Right cardiac atrium (tissue), 5 donors: ENCODE measurements at places on chromosomes 7 and 10.

GRCh38 chr10:110353244-110354119, 48.8 kb upstream of the SMNDC1 start:
- DNase-seq, result no peak

DNA sequence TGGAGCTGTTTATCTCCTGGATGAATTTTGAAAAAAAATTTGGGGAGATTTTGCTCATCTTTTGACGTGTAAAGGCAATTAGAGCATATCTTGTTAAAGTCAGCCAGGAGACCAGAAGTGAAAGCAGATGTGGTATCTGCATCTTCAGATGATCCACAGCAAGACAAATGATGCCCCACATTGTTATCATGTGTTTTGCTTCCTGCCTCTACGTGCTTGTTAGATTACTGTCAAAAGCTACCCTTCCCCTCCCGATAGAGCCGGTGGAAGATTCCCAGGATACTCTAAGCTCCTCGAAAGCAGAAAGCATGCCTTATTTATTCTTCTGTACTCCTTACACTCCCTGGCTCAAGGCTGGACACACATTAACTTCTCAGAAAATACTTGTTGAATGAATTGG, 12.9 kb downstream of the COL17A1 start:
- DNase-seq, result no peak

GRCh38 chr10:133139551-133140065, 20.4 kb upstream of the KNDC1 start:
- peak; percentile 8 for DNase-seq

DNA sequence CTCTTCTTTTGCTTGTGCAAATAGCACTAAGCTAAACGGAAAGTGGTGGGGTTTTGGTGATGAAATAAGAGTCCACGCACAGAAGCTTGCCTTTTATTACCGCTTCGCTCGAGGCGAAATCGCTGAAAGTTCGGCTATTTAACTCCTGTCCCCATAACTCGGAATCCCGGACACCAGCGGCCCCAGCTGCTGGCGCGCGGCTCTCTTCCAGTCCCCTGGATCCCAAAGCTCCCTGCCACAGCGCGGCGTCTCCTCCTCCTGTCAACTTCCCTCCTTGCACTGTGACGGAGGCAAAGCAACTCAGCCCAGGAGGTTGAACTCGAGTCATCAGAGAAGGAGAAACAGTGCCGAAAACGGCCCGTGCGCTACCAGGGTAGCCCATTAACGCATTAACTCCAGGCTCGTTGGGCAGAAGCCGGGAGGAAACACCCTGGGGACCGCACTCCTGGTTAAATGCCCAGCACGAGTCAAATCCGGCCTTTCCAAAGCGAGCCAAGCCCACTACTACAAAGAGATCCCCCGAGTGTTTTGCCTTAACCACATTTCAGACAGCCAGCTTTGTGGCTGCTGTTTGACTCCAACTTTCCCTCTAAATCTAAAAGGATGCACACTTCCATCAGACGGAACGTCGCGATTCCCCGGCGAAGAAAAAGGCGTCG, 1.3 kb downstream of the SEMA3D start:
- peak; percentile 89 for DNase-seq

- no peak for DNase-seq
These were observed 126.5 kb downstream of the ICA1 start for GRCh38 chr7:8135417-8135816.

DNA sequence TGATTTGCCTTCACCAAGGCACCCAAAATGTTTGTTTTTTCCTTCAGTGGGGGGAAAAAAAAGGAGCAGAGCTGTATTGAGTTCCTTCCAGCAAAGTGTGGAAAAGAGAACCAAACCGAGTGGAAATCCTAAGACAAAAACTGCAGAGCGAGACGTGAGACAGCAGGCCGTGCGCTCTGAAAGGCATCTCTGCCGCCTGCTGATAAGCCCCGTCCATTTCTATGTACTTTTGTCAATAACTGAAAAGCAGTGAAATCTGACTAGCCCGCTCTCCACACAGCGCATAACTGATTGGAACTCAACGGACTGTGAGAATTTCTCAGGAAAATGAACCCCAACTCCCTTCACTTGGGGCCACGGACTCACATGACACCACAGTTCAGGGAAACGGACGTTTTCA, 83.2 kb downstream of the COBL start:
- no peak for DNase-seq

GRCh38 chr7:40969641-40970040, 733.2 kb downstream of the INHBA start:
- DNase-seq, result no peak

DNA sequence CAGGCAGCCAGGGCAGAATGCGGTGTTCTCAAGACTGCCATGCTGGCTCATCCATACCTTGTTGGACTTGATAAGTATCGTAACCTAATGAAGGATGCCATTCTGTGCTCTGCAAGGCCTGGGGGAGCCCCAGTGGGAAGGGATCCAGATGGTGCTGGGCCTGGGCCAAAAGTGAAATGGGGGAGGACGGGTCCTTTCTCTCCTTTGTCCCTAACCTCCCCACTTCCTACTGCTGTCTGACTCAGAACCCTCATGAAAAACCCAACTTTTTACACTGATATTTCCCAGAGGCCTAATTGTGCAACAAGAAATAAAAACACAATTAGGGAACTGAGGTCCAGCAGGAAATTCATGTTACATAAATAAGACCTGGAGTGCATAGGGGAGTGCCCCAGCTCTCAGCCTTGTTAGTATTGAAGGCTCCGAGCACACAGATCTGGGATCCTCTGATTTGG, 193.7 kb upstream of the SVIL start:
- DNase-seq, result no peak

- no peak for DNase-seq
These were observed 20.7 kb downstream of the MDFIC start for GRCh38 chr7:114942446-114943175.

DNA sequence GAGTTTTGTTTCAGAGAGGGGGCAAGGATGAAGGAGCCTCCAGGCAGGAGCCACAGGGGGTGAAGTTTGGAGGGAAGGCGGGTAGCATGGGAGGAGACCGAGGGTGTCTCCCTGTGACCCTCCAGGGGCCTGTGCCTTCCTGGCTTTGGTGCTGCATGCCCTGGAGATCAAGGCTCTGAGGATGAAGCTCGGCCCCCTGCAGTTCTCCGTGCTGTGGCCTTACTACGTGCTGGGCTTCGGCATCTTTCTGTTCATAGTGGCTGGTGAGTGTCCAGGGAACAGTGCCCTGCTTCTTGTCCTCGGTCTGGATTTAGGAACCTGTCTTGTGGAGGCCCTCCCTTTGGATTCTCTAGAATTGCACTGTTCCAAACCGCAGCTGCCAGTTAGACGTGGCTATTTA, 9.2 kb upstream of the ZSCAN25 start:
- DNase-seq, result no peak

DNA sequence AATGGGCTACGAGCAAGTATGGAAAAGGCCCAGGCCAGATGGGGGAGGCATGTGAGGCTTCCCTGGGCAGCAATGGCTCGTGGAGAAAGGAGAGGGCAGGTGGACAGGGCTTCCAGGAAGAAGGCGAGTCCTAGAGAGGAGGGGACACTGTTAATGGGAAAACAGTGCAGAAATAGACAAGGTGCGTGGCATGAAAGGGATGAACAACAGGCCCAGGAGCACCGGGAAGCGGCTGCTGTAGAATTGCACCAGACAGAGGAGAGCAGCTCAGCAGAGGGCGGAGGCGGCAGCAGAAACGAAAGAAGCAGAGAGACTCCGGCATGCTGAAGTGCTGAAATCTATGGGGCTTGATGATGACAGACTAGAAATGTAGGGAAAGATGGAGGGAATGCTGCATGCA, 102.1 kb downstream of the PIP4K2A start:
- no peak for DNase-seq

DNA sequence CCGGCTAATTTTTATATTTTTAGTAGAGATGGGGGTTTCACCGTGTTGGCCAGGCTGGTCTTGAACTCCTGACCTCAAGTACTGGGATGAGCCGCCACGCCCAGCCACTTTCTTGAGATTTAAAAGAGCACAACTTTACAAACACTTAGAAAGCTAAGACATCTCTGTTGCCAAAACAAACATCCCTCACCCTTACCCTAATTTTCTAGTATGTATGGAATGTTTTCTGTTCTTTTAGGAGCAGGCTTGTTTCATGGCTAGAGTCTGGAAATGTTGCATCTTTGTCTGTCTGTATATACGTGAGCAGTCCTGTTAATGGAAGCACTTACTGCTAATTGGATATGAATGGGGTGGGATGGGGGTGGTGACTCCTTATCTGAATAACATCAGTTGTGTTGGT, 2.9 kb downstream of the OLAH start:
- DNase-seq, result no peak

DNA sequence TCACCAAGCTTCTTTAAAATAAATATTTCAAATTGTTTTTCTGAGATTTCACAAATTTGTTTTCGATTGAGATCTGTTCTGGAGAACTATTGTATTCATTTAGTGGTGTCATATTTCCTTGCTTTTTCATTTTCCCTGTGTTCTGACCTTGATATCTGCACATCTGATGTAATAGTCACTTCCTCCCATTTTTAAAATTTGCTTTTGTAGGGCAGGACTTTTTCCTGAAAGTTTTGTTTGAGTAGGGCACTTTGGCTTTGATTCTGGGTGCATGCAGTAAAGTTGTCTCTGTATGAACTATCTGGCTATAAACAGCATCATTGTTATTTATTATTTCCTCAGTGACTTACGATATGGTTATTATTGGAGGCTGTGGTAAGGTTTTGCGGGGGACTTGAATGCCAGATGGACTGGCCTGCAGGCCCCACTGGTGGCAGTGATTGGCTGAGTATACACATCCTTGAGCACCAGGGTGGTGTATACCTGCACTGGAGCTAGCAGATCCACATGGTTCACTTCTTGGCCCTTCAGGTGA, 83.6 kb downstream of the CSTF2T start:
- no peak for DNase-seq

DNA sequence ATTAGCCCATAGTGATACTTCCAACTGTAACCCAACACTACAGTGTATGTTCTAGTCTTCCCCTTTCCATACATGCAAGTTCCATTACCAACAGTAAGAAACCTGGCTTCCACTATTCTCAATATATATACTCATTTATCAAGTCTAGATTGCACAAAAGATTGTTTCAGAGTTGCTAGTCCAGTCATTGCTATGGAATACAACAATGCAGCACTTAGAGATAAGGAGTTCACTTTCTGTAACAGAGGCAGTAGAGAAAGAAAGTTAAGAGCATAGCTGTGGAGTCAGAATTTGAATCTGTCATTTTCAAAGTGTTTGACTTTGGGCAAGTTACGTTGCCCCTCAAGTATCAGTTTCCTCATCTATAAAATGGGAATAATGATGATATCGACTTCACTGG, 90.1 kb downstream of the RTKN2 start:
- no peak for DNase-seq

GRCh38 chr7:128868624-128869137, 6.0 kb downstream of the ATP6V1F start:
- DNase-seq, result no peak

GRCh38 chr7:12712236-12712635, 24.8 kb downstream of the ARL4A start:
- no peak for DNase-seq

GRCh38 chr10:59538623-59539022, 171.0 kb downstream of the SLC16A9 start:
- DNase-seq, result no peak

DNA sequence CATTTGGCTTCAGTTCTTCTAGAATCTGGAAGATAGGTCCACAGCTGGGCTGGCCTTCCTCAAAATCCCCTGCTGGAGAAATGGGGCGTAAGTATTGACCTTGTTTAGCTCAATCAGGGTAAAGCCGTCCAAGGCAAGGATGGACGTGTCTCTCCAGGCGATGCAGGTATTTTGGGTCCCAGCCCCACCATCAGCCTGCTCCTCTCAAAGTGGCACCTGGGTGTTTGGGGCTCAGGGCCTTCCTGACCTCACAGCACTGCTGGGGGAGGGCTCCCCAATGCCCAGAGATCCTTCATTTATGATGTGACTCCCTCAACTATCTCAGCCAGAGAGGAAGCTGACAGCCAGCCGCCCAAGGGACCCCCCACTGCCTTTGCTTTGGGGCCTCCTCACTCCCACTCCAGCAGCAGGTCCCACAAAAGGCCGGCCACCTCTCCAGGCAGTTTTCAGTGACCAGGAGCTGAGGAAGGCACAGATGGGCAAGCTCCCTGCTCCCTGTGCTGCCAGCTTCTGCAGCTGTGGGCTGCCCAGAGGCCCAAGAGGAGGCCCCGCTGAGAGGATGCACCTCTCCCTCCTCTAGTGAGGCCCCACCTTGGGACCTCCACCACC, 140.0 kb upstream of the TCERG1L start:
- no peak for DNase-seq

DNA sequence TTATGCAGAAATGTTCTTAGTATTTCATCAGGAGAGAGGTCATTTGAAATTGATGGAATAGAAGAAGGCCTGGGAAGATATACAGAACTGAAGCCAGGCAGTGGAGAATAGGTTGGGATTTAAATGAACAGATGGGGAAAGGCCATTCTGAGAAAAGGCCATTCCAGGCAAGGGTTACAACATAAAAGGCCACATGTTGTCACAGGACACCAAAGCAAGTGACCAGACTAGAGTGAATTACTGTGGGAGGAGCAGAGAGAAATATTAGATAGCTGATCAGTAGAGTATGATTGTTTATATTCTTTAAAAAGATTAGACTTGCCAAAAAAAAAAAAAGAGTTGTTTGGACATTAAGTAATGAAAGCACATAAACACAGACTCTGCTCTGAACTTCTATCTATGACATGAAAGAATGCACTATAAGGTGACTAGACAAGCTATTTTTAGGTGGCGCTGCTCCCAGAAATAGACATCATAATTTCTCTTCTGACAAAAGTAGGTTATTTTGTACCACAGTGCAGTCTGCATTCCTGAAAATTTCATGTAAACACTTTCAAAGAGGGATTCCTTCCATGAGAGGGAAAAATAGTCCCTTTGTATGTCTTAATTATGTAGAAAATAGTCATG, 55.2 kb upstream of the DKK1 start:
- no peak for DNase-seq

DNA sequence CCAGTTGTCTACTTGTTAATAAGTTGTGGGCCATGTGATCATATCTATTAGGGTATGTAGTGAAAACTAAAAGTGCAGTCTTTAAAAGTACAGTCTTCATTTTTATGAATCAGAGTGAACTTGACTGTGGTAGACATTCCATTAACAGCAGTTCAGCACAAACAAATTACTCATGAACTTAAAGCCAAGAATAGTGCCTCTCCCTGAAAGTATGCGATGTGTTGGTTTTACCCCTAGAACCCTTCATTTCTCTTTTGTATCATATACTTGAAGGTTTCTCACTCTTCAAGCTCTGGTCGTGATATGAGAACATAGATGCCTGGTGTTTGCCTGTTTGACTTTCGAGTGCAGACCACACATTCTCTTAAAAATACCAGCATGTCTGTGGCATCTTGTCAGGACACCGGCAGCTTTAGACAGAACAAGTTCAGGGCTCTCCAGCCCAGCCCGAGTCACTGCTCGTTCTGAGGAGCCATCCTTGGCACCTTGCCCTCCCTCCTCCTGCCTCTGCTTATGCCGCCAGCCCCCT, 159.3 kb downstream of the LCOR start:
- no peak for DNase-seq

DNA sequence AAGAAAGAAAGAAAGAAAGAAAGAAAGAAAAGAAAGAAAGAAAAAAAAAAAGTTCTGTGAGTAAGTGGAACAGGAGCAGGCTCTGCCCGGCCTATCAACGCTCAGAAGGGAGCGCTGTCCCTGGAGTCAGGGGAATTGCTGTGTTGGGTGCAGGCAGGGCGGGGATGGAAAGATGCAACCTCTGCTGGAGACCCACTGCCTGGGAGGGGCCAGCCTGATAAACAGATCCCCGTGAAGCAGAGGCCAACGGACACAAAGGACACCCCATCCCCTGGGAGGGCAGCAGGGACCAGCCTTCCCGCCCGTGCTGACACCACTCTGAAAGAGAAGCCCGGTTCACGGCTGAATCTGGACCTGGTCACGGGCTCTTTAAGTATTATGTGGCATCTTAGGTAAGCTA, 54.5 kb downstream of the TCERG1L start:
- DNase-seq, result no peak
